Frontal cortex (tissue), 4 donors: ENCODE measurements at places on chromosomes 16 and 17. TPM values are rescaled to one million over a fixed set of nuclear protein-coding genes. Genes with fewer than 3 reads are reported as not detected.
A peak's percentile ranks its signal among the peaks of the same experiment; 100 is the strongest.

Gene JPH3
- 48.1 TPM for total RNA-seq

Gene SCN4A
- not detected for total RNA-seq

DNA sequence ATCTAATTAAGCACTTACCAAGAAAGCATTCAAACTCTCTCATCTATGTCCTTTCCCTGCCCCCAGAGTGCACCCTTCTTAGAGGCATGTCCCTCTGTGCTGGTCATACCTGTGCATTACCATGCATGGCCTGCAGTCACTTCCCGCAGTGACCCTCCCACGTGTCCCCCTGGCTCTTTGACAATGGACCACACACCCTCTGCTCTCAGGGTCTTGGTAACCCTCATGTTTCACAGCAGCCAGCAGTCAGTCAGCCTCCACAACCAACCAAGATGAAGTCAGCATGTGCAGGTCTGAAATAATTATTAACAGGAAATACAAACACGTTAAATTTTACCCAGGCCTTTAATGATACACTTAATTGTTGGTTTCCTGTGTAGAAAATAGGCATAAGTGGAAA is 10.1 kb downstream of the KRT33A start:
- no peak for DNase-seq

DNA sequence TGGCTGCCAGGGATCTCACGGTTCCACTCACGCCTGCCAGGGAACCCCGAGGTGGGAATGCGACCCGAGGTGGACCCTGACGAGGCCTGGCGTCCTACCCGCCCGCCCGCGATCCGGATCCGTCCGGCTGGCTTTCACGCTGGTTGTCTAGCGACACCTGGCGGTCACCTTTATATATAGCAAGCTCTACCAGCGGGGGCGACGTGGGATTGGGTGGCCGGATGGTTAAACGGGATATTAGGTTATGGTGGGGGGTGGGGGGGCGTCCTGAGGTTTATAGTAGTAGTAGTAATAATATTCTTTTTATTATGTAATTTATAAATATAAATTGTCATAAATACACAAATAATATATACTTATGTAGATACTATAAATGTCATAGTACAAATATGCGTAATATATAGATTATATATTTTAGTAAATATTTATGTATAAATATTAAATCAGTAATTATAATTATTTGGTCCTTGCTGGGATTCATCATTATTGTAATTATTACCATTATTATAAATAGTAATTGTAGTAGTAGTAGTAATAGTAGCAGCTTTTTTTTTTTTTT is 136.9 kb downstream of the KCNJ12 start:
- DNase-seq, result peak; percentile 86
